Placental epithelial cell (primary cell): ENCODE measurements at places on chromosomes 2 and 18. TPM values are rescaled to one million over a fixed set of nuclear protein-coding genes. Genes with fewer than 3 reads are reported as not detected.

Gene PROKR1
- not detected in 2 replicates for total RNA-seq

Gene INHA
- total RNA-seq = 2.5 and 4.7 TPM in 2 replicates

Gene UGT1A1
- 0.22 TPM in 1 of 2 replicates, not detected in the other for total RNA-seq

Gene UGT1A4
- 0.33 and 0.39 TPM in 2 replicates for total RNA-seq

Gene SEPTIN10
- 90.2 and 113 TPM in 2 replicates for total RNA-seq

Gene NT5C1B
- total RNA-seq = not detected in 2 replicates

Gene SP140
- total RNA-seq = not detected in 2 replicates

Gene CFC1
- total RNA-seq = not detected in 2 replicates

Gene COL3A1
- 3,456 and 6,874 TPM in 2 replicates for total RNA-seq

Gene TDRD15
- total RNA-seq = not detected in 2 replicates

Gene TMEM150A
- total RNA-seq = 7.7 and 12.2 TPM in 2 replicates

Gene SERPINB11
- total RNA-seq = not detected in 2 replicates

Gene DAW1
- total RNA-seq = 12.6 and 17.2 TPM in 2 replicates

Gene HS1BP3
- total RNA-seq = 16.8 and 18.1 TPM in 2 replicates

Gene DLX2
- not detected in 2 replicates for total RNA-seq

Gene CRIM1
- total RNA-seq = 276 and 386 TPM in 2 replicates

Gene IL36B
- total RNA-seq = not detected in 2 replicates

Gene REG3G
- total RNA-seq = not detected in 2 replicates

Gene CENPA
- 1.6 and 2.7 TPM in 2 replicates for total RNA-seq

Gene BCS1L
- total RNA-seq = 13.0 and 26.8 TPM in 2 replicates

Gene POTEI
- total RNA-seq = not detected in 2 replicates

Gene SCN7A
- not detected in 2 replicates for total RNA-seq

Gene NEU4
- total RNA-seq = not detected in 2 replicates

Gene RESP18
- total RNA-seq = not detected in 2 replicates
